ENCODE measurements at places on chromosomes 3 and 15.
A peak's percentile ranks its signal among the peaks of the same experiment; 100 is the strongest.

DNA sequence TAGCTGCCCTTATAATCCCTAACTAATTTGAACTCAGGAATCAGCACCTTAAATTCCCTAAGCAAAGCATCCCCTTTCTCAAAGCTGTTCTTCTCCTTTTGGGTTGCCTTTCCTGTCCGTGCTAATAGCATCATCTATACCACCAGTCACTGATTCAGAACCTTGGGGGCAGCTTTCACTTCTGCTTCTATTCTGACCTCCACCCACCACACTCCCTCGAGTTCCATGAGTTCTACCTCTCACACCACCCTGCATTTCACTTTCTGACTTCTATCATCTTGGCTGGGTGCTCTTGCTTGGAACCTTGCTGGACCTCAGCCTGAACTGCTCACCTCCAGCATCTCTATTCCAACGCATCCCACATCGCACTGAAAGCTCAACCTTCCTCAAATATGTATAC lies 55.4 kb upstream of the KCNMB2 start:
- no peak for DNase-seq

- DNase-seq: no peak
Measured at GRCh38 chr3:127589600-127590281, 792 bp downstream of the TPRA1 start.

DNA sequence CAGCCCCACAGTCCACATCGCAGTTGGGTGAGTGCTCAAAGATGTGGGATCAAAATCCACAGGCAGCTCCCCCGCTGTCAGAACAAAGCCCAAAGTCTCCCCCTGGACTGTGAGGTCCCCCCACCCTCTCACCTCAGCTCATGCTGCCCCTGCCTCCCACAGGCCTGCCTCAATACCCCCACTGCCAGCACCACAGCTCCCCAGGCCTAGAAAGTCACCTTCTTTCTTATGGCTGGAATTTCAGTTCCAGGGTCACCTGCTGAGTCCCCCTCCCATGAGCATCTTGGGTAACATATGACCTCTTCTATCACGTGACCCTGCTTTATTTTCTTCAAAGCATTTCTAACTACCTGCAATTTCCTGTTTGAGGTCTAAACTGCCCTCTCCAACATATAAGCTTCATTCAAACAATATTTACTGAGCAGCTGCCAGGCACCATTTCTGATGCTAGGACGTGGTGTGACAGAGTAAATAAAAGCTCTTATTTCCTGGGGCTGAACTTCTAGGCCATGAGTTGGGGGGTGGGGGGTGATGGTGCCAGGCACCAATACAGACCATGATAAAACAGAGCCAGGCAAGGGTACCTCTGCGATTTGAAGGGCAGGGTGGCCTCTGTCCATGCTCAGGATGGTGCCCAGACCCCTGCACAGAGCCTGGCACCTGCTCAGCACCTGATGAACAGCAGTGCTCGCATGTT lies 2.4 kb upstream of the TMEM89 start:
- DNase-seq: no peak

DNA sequence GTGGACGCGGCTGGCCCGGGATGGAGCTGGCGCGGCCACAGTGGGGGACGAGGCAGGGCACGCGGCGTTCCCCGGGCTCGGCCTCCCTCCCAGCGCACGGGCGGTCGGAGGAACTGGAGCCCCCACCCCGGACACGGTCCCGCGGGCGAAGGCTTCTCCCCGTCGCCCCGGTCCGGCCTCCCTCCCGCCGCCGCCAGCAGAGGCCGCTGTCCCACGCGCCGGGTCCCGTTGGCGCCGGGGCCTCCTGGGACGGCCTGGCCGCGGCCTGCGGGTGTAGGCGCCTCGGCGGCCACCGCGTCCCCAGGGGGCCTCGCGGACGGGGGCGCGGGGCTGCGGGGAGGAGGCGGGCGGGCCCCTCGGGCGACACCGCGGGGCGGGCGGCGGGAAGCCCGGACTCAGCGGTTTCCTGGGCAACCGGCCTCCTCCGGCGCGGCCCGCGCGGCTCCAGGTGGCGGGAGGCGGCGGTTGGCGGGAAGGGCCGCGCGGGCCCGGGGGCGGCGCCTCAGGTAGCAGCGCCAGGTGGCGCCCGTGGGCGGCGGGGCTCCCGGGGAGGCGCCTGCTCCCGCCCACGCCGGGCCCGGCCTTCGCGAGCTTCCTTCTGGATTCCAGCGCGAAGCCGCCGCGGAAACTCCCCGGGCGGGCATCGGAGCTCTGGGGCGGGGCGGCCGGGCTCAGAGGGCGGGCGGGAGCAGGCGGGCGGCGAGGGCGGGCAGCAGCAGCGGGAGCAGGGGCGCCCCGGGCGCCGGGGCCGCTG lies 26.7 kb downstream of the MELTF start:
- DNase-seq: peak; percentile 86

- DNase-seq: no peak
Measured at GRCh38 chr3:53159156-53160060, 1.6 kb upstream of the PRKCD start.

- no peak for DNase-seq
Measured at GRCh38 chr3:136377508-136377907, 127.4 kb downstream of the PCCB start.

DNA sequence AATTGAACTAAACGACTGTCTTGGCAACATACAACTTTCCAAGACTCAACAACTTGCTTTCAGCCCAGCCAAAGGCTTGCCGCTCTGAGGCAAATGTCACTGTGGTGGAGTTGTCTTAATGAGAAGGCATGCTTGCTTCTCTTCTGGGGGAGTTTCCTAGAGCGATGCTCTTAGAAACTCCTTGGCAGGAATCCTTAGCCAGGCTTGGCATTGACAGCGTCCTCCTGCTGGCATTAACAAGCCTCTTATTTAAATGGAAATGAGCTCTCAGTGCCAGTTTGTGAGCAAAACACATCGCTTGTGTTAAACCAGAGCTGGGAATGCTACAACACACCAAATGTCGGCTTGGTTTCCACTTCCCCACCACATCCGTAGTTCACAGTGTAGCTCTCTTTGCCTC lies 265.5 kb upstream of the TPRG1 start:
- no peak for DNase-seq

GRCh38 chr3:40379674-40380306 lies 7.2 kb upstream of the ENTPD3 start:
- no peak for DNase-seq

DNA sequence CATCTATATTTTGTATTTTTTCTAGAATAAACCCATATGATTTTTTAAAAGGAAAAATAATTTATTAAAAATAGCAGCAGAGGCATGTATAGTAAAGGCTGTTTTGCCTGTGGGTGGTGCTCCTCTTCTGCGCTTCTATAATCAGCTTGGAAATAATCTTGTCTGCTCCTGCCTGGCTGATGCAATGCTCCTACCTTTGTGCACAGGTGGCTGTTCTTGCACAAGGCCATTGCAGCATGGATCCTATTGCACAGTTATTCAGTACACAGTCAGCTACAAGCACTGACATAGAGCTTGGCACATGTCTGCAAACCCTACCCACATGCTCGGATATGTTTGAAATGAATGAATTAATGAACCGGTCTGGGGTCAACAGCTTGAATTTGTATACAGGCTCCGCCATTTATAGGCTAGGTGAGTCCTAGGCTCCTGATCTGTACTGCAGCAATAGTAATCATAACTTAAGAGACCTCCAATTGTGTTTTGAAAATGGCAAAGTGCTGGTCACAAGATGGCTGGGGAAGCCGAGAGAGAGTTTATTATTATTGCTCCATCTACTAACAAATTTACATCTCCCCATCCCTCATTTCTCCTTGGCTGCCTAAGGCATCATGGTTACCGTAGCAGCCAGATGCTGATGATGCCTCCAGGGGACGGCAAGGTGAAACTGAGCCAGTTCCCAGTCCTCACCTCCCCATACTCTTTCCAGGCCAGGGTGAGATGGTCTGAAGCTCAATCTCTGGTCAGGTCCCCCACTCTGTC lies 532 bp upstream of the RTP1 start:
- DNase-seq: no peak

DNA sequence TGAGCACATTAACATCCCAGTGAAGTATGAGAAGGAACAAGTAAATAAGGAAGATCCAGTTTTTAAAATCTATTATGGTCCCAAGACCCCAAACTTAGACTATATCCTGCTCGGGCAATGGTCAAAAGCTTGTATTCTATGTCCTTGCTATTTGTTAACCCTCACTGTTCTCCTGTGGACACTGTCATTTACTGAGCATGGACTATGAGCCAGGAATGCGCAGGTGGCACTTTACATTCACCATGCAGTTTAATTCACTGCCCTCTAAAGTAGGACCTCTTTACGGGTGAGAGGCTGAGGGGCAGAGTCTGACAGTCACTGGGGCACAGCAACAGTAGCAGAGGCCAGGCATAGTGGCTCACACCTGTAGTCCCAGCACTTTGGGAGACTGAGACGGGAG lies 28.6 kb downstream of the SPATA12 start:
- no peak for DNase-seq

DNA sequence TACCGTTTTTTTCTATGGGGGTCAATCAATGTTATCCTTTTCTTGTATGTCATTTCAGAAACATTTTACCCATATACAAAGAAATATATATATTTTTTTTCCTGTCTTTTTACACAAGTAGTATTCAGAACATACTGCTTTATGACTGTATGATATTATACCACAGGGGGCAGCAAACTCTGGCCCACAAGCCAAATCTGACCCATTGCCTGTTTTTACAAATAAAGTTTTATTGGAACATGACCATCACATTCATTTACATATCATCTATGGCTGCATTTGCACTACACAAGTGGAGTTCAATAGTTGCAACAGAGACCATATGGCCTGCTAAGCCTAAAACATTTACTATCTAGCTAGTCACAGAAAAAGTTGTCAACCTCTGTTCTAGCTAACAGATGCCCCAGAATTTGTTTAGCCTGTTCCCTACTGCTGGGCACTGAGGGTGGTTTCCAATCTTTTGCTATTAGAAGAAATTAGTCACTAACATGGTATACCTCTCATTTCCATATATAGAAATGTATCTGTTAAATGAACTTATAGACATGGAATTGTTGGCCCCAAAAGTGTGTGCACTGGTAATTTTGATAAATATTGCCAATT lies 57.7 kb downstream of the BFSP2 start:
- DNase-seq: no peak

DNA sequence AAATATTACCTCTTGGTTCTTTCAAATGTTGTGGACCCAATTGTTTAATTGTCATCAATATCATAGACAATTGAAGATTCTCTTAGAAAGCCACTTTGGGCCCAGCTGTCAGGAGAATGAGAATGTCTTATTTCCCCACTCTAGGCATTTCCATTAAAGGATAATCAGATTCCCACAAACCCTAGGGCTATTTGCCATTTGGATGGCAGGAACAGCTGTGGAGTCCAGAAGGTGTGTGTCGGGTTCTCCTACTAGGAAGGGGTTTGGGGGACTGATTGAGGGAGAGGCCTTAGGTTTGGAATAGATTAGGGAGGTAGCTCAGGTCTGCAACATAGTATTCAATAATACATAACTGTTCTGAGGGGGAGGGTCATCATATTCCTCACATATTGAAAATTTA lies 35.2 kb upstream of the PLSCR5 start:
- no peak for DNase-seq

DNA sequence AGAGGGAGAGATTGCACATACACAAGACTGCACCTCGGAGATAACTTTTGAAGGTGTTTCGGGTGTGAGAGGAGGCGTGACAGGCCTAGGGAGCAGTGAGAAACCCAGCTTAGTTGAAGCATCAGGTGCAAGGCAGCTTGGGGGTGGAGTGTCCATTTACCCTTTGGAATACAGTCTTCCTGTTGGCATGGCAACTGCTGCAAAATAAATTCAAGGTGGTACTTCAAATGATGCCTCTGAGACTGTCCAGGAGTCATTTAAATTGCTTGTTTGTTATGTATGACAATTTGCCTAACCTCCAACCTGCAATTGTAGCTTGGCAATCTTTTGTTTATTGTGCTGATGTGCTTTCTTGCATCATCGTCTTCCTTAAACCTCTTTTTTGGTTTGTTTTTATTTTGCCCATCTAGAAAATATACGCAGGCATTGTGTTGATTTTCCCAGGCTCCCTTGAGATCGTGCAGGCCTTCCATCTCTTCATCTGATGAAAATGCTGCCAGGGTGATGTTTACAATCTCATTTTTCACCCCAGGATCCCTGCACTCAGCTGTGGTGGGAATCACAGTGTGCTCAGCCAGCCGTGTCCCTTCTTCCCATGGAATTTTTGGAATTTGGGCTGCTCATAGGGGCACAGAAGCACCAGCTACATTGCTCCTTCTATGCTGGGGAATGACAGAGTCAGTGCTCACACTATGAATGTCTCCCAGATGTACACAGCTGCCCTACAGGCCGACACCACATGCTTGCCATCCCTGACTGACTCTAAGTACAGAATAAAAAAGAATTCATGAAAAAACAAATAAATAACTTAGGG lies 583.1 kb upstream of the CFAP20DC start:
- no peak for DNase-seq

DNA sequence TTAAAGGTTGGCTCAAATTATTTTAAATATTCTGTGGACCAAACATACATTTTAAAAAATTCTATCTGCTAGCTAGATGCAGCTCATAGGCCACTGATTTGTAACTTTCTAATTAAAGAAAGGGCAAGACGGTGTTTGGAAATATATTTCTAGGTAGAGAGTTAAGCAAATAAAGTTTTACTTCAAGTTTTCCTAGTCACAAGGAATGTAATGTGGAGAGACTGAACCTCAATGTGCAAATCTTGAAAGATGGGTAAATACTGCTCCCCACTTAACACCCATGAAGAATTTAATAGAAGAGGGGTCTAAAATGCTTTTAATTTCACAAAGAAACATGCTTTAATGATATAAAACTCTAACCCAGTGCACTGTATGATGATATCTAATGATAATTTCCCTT lies 175.2 kb downstream of the TIGIT start:
- no peak for DNase-seq

GRCh38 chr3:8617921-8618320 lies 26.7 kb downstream of the SSUH2 start:
- DNase-seq: no peak

- DNase-seq: no peak
Measured at GRCh38 chr3:65024148-65024547, 336.3 kb upstream of the ADAMTS9 start.

DNA sequence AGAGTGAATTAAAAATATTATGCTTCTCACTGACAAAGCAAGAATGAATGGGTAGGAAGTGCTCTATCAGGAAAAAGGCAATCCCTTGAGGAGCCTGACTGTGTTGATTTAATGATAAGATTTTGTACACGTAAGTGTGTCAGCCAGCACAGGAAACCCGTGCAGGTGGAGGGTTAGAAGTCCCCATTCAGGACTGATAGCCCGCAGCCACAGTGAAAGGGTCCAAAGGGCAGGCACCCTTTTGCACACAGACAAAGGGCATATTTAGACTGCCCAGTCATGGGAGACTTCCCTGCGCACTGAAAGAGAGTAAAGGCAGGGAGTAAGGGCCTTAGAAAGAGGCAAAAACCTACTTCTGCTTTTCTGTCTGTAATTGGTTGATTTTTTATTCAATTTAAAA lies 26.4 kb upstream of the SKIL start:
- no peak for DNase-seq

GRCh38 chr3:190912736-190913135 lies 50.2 kb upstream of the GMNC start:
- DNase-seq: no peak

DNA sequence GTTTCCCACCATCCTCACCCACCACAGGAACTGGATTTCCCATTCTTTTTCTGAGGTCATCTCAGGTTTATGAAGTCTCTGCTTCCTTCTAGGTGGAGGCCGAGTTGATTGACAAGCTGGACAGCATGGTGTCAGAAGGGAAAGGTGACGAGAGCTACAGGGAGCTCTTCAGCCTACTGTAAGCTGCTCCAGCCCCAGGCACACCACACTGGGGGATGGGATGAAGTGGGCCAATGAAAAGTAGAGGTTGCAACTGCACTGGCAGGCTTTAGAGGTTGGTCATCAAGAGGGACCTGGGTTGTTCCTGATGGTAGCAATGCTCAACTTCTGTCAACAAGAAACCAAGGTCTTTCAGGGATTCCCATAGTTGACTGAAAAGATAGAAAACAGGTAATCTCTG lies 55.0 kb upstream of the MANF start:
- DNase-seq: no peak

Measured in CD4-positive, alpha-beta T cell treated with Interleukin-10 for 1 hour (primary cell).